DMS153 (cell line): ENCODE measurements at places on chromosomes 4 and X.

DNA sequence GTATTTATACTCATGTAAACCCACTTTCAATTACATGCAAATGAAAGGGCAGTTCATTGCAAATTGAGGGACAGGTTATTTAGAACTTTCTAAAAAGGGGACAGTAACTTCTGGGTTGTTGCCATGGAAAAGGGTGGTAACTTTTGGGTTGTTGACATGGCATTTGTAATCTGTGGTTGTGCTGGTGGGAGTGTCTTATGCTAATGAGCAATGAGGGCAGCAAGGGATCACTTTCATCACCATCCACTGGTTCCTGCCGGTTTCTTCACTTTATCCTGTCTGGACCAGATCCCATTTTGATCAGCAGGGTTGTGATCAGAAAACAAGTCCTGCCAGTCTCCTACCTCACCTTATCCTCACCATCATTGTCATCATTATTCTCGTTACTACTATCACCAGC lies 32.0 kb downstream of the EVC start:
- DNase-seq = no peak

GRCh38 chr4:171793723-171794122 lies 19.5 kb upstream of the GALNTL6 start:
- no peak for DNase-seq

DNA sequence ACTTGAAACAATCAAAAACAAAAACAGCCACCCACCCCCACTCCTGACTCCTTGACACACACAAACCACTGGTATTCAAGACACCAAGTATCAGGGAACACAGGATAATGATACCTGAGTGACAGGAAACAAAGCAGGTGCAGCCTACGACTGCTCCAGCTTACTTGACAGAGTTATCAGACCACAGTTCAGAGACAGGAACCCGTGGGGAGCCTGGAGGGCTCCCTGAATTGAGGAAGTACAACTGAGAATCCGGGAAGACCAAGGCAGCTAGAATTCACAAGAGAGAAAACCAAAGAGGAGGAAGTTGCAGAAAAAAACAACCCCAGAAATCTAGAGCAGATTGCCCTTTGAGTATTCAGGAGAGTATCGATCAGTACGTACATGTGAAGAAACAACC lies 20.5 kb downstream of the COMMD8 start:
- no peak for DNase-seq

DNA sequence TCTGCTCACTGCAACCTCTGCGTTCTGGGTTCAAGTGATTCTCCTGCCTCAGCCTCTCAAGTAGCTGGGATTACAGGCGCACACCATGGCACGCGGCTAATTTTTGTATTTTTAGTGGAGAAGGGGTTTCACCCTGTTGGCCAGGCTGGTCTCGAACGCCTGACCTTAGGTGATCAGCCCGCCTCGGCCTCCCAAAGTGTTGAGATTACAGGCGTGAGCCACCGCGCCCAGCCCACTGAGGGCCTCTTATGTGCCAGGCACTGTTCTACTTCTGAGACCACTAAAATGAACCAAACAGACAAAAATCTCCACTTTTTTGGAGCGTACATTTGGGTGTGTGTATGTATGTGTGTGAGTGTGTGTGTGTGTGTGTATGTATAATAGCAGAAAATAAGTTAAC lies 117.2 kb upstream of the H2AZ1 start:
- DNase-seq = no peak

DNA sequence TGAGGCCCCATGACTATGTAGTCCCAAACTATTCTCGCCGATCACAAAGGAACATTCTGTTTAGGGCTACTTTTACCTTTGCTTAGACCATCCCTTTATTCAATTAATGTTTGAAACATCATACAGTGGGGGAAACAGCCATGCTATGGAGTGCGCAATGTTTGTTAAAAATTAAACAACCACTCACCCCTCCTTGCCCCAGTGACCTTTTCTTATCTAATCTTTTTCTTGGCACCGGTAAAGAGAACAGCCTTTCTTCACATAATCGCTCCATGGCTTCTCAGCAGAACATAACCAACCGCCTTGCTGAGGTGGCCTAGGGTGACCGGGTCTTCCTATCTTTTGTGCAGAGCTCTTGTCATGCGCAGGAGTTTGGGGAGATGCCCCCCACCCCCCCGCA lies 152.6 kb downstream of the VCX3A start:
- no peak for DNase-seq

- DNase-seq = no peak
Observed at GRCh38 chr4:139919004-139919403, 235.0 kb downstream of the MAML3 start.

GRCh38 chrX:7462110-7462509 lies 314.2 kb upstream of the PUDP start:
- no peak for DNase-seq

DNA sequence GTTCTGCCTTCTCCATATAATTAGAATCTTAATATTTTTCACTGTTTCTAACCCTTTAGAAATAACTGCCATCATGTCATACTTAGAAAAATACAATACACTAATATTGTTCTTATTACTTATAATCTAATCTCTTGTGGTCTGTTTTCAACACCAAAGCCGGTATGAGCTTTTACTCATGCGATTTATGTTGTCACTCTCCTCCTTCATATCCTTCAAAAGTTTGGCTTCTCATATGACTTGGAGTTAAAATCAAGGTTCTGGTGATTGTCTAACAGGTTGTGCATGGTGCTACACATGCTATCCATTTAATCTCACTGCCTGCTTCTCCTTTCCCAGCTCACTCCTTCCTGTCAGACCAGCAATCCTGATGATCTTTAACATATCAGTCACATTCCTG lies 1392.9 kb downstream of the ARAP2 start:
- no peak for DNase-seq

GRCh38 chr4:151783867-151784266 lies 23.1 kb upstream of the GATB start:
- DNase-seq = no peak

DNA sequence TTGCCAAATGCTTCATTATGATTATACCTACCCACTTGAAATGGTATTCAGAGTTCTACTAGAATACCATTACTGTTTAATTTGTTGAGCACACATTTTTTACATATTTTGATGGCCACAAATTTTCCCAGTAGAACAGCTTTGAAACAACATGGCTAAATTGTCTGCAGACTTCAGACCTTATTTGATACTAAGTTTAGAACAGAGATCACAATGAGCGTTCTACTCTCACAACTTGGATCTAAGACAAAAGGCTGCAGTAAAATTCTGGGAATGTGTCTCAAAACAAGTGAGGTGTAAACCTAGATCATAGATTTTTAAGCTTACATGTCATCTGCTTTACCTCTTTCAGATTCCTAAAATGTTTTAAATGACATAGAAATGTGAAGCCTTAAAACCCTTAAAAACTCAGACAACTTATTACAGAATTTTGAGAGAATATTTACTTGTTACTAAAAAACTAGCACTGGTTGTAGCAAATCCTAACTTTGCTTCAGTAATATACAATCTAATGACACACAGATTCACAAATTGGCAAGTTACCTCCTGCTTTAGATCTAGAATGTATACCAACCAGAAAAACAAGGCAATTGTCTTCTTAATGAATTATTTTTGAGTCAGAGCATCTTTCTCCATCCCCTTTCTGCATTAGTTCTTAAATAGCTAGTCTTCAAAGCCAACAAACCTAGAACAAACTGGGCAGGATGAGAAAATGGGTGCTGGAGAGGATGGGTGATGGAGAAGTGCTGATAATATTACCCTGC lies 243.3 kb downstream of the SLC7A11 start:
- no peak for DNase-seq

DNA sequence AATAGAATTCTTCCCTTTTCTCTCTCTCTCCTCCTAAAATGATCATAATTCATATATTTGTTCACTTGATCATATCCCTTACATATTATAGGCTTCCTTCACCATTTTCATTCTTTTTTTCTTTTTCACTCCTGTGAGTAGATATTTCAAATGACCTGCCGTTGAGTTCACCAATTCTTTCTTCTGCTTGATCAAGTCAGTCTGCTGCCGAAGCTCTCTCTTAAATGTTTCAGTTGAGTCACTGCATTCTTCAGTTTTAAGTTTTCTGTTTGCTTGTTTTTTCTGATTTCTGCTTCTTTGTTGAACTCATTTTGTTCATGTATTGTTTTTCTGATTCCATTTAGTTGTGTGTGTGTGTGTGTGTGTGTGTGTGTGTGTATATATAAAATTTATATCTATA lies 354.3 kb downstream of the GPAT3 start:
- DNase-seq = no peak

DNA sequence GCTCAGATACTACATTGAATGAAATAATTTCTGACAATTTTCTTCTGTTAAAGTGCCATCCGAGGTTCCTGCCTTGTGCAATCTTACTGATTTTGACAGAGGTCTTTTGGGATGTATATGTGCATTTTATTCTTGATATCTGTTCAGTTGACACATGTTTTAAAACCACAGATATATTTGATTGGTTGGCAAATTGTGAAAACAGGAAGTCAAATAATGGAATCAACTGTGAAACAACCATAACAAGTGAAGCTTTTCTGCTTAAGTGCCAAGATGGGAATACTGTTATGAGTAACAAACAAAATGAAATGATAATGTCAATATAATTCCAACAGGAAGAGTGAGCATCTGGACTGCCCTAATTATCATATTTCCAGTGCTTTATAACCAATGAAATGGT lies 84.9 kb upstream of the TET2 start:
- DNase-seq = no peak

DNA sequence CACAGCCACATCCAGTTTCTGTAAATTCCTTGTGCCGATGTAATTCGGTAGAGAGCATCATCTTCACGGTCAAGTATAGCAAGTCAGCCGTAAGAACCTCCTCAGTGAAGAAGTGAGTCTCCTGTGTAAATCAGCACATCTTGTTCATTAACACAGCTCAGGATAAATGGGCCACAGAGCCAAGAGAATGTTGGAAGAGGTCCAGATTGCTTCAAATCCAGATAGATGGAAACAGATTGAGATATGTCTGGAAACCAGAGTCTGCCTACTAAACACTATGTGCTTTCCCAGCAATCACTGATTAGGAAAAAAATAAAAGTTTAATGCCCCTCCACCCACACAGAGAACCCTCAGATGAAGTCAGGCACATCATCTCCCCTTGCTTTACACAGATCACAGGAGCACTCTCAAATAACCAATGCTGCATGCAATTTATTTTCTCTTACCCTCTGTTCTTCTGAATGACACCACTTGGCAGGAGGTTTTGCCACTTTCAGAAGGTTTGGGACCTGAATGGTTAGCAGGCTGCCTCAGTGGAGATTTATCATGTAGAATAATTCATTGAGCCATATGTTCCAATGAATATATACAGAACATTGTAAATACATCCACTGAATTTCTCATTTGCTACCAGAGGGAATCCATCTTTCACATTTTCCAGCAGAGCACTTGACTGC lies 357.7 kb downstream of the C4orf33 start:
- no peak for DNase-seq

GRCh38 chr4:140706276-140706625 lies 49.9 kb downstream of the TBC1D9 start:
- no peak for DNase-seq

DNA sequence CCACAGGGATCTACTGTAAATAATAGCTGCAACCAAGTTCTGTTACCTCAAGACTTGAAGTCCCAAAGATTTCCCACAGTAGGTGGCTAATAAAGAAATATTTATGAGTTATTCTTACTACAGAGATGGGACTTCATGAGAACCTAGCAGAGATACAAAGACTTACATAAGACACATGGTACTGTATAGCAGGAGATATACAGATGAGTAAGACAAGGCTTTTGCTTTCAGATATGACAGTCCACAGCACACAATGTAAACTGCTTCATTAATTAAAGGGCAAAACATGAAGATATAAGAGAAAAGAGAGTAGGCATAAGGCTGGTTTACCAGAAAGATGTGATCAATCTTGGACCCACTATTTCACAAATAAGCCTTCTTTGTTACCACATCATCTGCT lies 6.6 kb downstream of the ANKRD17 start:
- DNase-seq = no peak
